ENCODE measurements at places on chromosomes 7 and 10.

DNA sequence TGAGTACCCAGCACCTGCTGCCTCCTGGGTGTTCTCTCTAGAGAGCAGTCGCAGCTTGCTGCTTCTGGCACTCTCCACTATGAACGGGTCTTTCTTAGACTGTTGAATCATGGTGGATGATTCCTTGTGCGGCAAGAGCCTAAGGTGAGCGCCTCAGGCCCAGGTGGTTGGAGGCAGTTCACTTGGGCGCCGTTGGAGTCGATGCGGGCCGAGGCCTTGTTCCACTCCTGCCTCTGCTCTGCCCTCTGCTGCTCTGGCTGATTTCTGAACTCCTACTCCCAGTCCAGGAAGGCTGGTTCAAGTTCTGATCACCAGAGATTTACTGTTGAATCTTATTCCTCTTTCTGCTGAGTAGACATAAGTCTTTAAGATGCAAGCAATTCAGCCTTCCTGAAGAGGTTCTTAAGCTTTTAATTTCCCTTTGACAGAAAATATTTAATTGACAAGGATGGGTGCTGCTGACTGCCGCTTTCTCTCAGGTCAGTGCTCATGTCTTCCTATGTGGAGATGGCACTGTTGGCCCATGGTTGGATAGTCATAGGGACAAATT, 10.4 kb downstream of the YKT6 start:
- DNase-seq, result no peak

- DNase-seq, result no peak
Measured at GRCh38 chr7:101950450-101951119, 133.2 kb downstream of the CUX1 start.

DNA sequence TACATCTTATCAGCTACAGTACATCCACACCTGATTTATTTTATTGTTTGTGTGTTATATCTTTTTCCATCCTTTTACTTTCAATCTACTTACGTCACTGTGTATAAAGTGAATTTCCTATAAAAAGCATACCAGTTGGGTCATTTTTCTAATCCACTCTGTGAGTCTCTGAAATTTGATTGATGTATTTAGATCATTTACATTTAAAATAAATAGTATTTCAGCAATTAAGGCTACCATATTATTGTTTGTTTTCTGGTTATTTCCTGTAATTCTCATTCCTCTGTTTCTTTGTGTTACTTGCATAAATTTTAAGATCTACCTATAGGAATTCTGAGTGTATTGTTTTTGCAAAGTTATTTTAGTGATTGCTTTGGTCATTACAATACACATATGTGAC, 53.7 kb downstream of the VSTM4 start:
- no peak for DNase-seq

GRCh38 chr10:26445411-26446031, 7.4 kb downstream of the APBB1IP start:
- DNase-seq, result no peak

GRCh38 chr7:127758845-127759244, 106.9 kb downstream of the SND1 start:
- no peak for DNase-seq

GRCh38 chr10:70255329-70256299, 22.4 kb upstream of the PPA1 start:
- DNase-seq, result no peak
